ENCODE measurements at places on chromosomes 6 and 20. TPM values are rescaled to one million over a fixed set of nuclear protein-coding genes. Genes with fewer than 3 reads are reported as not detected.
A peak's percentile ranks its signal among the peaks of the same experiment; 100 is the strongest.

The LY6G6F gene
- not detected for total RNA-seq

The PGC gene
- not detected for total RNA-seq

The DNAH8 gene
- total RNA-seq, result not detected

The EEF1A1 gene
- 9,514 TPM for total RNA-seq

The CRISP2 gene
- not detected for total RNA-seq

The RAMACL gene
- total RNA-seq, result 0.14 TPM

The TBXT gene
- not detected for total RNA-seq

DNA sequence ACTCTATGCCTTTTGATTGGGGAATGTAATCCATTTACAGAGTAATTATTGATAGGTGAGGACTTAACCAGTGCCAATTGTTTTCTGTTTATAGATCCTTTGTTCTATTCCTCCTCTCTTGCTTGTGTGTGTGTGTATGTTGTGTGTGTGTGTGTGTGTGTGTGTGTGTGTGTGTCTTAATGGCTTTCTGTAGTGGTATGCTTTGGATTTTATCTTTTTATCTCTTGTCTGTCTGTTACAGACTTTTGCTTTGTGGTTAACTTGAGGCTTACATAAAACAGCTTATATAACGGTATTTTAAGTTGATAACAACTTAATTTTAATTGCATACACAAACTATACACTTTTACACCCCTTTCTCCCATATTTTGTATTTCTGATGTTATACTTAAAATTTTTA, 54.7 kb downstream of the CDC5L start:
- H3K4me1 ChIP-seq, result peaks cover 4% of the 10 kb centered on the region
- peaks cover 65% of the 10 kb centered on the region for H3K36me3 ChIP-seq
- no peak overlapping the region for H3K4me3 ChIP-seq
- H3K27ac ChIP-seq, result no peak overlapping the region

DNA sequence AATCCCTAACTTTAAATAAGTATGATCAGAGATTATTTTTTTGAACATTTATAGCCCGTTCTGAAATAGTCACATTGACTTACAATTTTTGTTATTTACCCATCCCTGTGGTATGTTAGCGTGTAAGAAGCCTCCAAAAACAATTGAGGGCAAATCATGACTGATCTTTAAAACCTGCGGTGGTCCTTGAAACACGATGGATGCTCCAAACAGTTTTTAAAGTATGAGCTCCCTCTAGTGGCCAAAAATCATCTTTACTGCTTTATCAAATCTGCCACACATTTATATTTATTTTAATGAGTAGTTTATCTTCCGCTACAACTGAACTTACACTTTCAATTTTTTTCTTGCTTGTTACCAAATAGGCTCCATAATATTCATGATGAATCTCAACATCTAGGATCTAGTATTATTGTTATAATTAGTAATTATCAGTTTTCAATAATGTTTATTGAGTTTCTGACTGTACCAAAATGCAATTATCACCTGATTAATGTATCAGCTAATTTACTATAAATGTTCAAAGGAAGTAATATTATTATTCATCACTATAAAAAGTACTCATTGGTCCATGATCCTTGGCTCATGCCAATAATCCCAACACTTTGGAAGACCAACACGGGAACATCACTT, 52.2 kb downstream of the MARCKS start:
- H3K27ac ChIP-seq, result no peak overlapping the region
- H3K36me3 ChIP-seq, result no peaks in the 10 kb centered on the region
- H3K27me3 ChIP-seq, result peaks cover 18% of the 10 kb centered on the region
- DNase-seq, result peak; percentile 67
- peaks cover 2% of the 10 kb centered on the region for H3K4me1 ChIP-seq

- H3K27ac ChIP-seq, result no peak overlapping the region
- H3K27me3 ChIP-seq, result peaks cover 7% of the 10 kb centered on the region
- H3K36me3 ChIP-seq, result peaks cover 6% of the 10 kb centered on the region
- no peak for DNase-seq
These were observed 11.5 kb downstream of the HLA-DPA1 start for GRCh38 chr6:33061987-33062386.

GRCh38 chr6:114292431-114292830, 50.4 kb downstream of the HS3ST5 start:
- DNase-seq, result no peak
- no peaks in the 10 kb centered on the region for H3K4me1 ChIP-seq
- H3K27me3 ChIP-seq, result no peaks in the 10 kb centered on the region
- H3K27ac ChIP-seq, result no peak overlapping the region

- peak; percentile 84 for DNase-seq
- H3K27ac ChIP-seq, result peak overlapping the region; percentile 96
- peaks cover 10% of the 10 kb centered on the region for H3K36me3 ChIP-seq
These were observed 58.7 kb downstream of the UTRN start for GRCh38 chr6:144343701-144344428.

- H3K4me1 ChIP-seq, result no peaks in the 10 kb centered on the region
- DNase-seq, result no peak
- H3K4me3 ChIP-seq, result no peak overlapping the region
- no peaks in the 10 kb centered on the region for H3K36me3 ChIP-seq
These were observed 184.5 kb downstream of the KIF16B start for GRCh38 chr20:16388731-16389130.

DNA sequence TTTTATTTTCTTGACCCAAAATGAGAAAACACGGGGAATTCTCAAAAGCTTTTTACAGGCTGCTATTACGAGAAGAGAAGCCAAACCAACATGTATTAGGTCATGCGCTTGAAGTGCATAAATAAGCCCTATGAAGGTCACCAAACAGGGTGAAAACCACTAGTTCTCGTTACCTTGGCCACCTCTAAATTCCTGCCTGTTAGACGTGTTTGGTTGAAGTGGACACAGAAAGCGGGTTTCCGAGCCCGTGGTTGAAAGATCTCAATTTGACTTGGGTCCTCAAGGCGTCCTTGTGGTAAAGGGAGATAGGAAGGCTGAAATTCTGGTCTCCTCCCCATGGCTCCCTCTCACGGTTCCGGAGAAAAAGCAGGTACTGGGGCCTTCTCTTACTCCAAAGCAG, 6.2 kb downstream of the EYA2 start:
- H3K27me3 ChIP-seq, result peaks cover 43% of the 10 kb centered on the region
- no peak for DNase-seq
- no peak overlapping the region for H3K4me3 ChIP-seq
- no peak overlapping the region for H3K27ac ChIP-seq

- H3K4me1 ChIP-seq, result no peaks in the 10 kb centered on the region
- H3K4me3 ChIP-seq, result no peak overlapping the region
- no peak overlapping the region for H3K27ac ChIP-seq
- H3K27me3 ChIP-seq, result no peaks in the 10 kb centered on the region
These were observed 574.1 kb upstream of the CHD6 start for GRCh38 chr20:42192321-42192720.

DNA sequence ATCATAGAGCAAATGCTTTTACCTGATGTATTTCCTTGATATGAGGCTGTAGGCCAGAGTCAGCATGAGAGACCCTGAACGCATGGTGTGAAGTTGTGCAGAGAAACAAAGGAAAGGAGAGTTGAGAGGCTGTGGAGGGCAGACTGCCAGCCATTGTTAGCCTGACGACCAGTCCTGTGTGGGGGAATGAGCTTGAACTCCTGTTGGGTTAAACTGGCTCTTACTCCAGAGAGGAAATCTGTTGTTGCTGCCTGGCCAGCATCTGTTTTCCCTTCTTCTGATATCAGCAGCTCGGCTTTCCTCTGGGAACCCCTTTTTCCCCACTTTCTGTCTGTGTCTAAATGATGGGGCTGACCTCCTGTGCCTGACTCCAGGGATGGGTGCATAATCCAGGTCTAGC, 158.2 kb upstream of the ZFP64 start:
- H3K27me3 ChIP-seq, result no peaks in the 10 kb centered on the region
- no peak for DNase-seq

- H3K36me3 ChIP-seq, result peaks cover 18% of the 10 kb centered on the region
- H3K27me3 ChIP-seq, result no peaks in the 10 kb centered on the region
- H3K4me1 ChIP-seq, result peaks cover 45% of the 10 kb centered on the region
- H3K4me3 ChIP-seq, result no peak overlapping the region
These were observed 1.2 kb upstream of the SYS1 start for GRCh38 chr20:45361793-45362192.

DNA sequence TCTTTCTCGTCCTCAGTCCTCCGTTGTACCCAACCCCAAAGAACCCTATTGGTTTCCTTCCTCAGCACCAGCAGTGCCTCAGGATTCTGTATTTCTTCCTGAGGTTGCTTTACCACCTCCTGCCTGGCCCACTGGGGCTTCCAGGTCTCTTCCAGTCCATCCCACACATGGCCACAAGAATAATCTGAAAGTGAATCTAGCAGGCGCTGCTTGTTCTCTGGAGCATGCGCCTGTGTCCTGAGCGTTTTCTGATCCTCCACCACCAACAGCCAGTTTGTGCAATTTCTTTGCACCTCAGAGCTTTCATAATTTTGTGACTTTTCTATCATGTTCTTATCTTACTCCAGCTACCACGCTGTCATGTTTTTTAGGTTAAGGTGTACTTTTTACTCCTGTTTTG, 11.6 kb upstream of the HSP90AB1 start:
- H3K4me1 ChIP-seq, result peaks cover 33% of the 10 kb centered on the region
- no peak for DNase-seq
- peaks cover 39% of the 10 kb centered on the region for H3K36me3 ChIP-seq
- no peak overlapping the region for H3K4me3 ChIP-seq
- no peak overlapping the region for H3K27ac ChIP-seq
